ENCODE measurements at places on chromosomes 13 and 19.

- DNase-seq: no peak
Measured at GRCh38 chr13:63578796-63579195, 2163.1 kb upstream of the PCDH20 start.

- no peak for DNase-seq
Measured at GRCh38 chr13:73661066-73661465, 473.1 kb downstream of the KLF12 start.

DNA sequence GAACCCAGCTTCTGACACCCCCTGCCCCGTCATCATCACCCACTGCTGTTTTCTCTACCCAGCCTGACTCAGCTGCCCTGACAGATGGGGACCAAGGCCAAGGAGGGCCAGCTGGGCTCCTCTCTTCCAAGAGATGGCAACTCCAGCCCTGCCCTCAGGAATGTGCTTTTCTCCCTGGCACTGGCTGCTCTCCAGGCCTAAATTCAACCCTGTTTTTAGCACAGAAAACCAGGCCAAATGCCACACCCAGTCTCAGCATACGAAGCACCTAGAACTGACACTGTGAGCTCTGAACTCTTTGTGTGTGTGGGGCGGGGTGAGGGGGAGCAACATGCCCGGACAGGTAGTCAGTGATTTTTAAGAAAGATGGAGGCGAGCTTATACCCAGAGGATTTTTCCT, 23.4 kb upstream of the IGFL1 start:
- no peak for DNase-seq

DNA sequence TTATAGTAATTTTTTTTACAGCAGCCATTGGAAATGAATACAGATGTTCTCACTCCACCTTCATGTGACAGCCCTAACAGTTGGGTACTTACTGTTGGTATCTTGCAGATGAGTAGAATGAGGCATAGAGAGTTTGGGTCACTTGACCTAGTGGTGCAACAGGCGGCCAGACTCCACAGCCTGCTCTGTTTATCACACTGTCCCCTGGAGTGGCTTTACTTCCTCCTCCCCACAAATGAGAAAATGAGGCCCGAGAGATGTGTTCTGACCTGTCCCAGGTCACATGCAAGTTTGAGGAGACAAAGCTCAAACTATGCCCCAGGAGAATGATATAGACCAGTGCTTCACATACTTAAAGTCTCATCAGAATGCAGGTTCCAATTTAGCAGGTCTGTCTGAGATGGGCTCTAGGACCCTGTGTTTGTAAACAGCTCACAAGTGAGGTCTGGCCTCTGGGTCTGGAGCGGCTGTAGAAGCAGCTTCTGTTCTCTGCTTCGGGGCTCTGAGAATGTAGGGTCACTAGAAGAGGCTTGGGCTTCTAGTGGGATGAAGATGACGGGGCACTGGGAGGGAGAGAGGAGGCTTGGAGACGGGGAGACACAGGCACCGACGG, 37.4 kb upstream of the RCBTB2 start:
- DNase-seq: no peak

DNA sequence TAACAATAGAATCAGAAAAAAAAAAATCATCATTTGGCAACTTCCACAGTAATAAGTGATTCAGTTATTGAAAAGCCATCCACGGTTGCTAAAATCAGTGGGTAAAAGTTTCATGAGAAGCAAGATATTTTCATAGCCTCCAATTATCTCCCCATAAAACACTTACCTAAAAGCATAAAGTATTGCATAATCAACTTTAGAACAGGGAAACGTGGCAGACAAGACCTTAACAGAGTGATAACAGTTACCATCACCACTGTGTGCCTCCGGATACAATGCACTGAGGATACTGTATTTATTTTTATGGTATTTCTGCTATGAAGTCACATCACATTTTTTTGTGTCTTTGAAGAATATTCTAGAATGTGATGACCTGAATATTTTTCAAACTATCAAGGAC, 37.0 kb downstream of the ABCC4 start:
- DNase-seq: no peak

DNA sequence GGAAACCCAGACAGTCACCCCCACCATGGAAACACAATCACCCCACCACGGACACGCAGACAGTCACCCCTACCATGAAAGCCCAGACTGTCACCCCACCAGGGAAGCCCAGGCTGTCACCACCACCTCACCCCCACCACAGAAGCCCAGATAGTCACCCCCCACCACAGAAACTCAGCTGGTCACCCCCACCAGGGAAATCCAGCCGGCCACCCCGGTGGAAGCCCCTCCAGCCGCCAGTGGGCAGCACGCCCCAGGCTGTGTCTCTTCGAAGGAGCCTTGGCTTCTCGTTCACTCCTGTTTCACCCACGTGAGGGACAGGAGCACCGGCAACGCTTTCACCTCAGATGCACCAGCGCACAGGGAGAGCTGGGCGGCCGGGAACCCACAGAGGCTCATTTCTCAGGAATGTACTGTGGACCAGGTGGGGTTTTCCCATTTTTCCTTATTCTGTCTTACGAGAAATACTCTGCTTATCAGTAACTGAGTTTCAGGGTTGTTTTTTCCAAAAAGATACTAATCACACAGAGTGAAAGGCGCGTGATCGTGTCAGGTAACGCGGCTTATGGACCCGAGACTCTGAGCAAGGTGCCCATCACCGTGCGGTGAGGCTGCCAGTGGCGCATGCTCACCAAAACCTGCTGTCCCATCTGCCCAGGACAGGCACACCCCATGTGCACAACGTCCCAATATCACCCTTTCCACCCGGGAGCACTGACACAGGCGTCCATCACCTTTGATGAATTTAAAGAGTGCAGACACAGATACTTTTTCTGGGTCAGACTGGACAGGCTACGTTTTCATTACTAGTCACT, 28.0 kb downstream of the CARS2 start:
- DNase-seq: peak; percentile 32

DNA sequence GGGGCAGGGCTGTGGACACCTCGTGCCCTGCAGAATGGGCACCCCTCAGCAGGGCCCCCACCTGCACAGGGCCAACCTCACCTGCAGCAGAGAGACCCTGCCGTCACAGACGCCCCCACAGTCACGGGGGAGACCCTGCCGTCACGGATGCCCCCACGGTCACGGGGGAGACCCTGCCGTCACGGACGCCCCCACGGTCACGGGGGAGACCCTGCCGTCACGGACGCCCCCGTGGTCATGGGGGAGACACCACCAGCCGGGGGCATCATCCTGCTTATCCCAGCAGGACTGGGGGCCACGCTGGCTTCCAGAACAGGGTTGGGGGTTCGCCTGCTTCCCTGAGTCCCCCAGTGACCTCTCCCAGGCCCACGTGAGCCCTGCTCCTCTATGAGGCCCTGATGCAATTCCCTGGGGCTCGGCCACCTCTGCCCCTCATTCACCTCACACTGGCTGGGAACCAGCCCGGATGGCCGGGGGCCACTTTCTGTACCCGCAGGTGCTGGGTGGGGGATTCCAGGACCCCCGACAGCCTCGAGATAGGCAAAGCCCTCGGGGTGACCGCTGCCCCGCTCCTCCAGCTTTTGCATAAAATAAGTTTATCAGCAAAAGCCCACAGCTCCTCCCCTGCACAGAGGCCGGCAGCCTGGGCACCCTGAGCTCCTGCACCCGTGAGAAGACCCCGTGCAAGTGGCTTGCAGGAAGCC, 23.6 kb downstream of the SBNO2 start:
- no peak for DNase-seq

DNA sequence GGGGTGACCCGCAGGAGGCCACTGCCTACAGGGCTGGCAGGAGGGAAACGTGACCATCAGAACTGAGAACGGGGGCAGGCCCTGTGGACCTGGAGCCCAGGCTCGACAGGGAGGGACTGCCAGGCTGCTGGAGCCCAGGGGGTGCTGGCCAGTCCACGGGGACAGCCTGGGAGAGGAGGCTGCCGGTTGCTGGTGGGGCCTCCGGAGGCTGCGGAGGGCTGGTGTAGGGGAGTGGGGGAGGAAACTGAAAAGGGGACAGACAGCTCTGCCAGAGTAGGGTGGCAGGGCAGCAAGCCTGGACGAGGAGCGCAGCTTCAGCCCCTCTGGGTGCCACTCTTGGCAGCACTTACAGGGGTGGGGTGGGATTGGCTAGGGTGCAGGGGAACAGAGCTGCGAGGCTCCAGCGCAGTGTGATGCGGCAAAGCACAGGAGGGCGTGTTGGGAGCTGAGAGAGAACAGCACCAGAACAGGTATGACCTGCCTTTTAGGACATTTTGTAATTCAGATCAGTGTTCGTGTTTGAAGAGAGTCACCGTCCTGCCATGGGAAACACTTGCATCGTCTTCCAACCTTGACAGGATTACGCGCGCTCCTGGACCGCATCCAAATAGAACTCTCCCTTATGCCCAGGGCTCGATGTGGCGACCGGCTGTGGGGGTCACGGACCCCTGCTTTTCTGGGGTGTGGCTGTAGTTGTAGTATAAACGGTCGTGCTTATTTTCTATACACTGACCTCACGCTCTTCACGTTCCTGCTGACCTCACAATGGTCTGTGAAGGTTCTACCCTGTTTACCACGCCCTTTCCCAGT, 19.9 kb upstream of the ARHGEF7 start:
- DNase-seq: no peak

DNA sequence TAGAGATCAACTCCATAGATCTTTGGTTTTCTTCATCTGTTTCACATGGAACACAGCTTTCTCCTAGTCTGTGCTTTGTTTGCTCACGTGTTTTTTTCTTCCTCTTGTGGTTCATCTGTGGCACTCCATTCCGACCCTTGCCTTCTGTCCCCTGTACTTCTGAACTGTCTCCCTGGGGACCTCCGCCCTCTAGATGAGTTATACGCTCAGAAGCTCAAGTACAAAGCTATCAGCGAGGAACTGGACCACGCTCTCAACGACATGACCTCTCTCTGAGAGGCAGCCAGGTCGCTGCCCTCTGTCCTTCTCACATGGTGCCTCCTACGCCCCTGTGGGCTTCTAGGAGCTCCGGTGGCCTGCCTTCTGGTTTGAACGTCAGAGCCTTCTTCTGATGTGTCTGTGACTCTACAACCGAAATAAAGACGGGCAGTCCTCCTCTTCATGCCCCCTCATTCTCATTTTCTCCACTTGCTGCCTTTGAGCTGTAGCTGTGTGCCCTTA, 16.6 kb upstream of the RAB8A start:
- no peak for DNase-seq

- no peak for DNase-seq
Measured at GRCh38 chr19:55777528-55777927, 8.6 kb downstream of the RFPL4AL1 start.

DNA sequence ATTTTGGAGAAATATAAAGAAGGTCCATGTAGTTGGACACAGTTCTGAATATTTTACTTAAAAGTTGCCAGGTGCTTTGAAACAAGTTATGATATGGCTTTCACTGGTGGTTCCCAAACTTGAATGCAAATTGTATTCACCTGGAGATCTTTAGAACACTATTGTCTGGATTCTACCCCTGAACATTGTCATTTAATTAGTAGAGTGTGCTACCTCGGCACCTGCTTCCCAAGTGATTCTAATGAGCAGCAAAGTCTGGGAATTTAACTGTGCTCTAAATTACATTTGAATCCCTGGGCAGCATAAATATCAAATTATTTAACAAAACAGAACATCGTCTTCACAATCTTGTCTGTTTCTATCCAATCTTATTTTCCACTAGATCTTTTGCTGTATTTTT, 2483.3 kb downstream of the PCDH9 start:
- no peak for DNase-seq

- no peak for DNase-seq
Measured at GRCh38 chr13:108444448-108444847, 174.9 kb downstream of the TNFSF13B start.

DNA sequence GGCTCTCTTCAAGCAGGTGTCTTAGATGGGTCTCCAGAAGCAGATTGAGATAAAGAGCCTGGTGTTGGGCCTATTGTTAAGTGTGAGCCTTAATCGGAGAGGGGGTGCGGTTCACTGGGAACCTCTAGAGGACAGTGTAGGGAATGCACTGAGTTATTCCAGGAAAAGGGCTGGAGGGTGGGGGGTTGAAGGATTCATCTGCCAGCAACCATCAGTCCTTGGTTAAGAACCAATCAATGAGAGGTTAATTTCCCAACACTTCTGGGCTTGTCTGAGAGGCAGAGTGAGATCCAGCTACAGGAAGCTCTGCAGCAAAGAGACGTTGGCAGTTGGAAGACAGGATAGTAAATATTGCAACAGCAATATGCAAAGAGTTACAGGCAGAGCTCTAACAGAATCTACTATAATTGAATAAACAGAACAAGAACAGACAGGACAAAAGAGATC, 28.7 kb downstream of the CYP4F2 start:
- DNase-seq: no peak

GRCh38 chr13:24670961-24671381, 9.2 kb upstream of the ATP12A start:
- no peak for DNase-seq

DNA sequence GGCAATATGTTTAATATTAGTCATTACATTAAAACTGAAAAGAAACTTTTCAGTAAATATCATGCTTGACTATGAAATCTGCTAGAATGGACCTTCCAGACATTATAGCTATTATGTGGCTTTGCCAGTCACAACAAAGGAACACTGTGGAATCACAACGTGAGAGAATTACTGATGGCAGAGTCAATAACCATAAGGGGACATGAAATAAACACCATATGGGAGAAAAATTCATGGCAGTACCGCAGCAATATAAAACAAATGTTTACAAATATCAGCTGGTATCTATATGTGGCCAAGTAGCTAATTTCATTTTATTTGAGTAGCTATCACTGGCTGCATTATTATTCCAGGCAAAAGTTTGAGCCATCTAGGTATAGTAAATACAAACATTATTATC, 1818.6 kb downstream of the PCDH9 start:
- no peak for DNase-seq

DNA sequence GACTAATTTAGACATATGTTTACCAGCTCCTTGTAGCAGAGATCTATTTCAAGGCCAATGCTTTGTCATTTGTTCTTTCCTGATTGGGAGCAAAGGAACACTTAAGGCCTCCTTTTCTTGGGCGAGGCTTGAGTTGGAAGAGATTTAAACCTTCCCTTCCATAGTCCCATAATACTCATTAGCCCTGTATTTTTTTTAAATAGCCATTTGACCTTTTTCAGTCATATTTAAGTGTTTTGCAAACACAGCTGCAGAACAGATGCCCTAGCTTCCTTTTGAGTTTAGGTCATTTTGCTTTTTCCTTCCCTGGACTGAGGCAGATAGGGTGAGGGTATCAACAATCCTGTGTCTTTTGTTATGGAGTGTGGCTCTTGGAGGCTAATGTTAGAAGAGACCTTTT, 198.3 kb downstream of the NBEA start:
- no peak for DNase-seq

GRCh38 chr19:33730858-33731607, 65.6 kb upstream of the KCTD15 start:
- no peak for DNase-seq

GRCh38 chr13:112443191-112443994, 67.2 kb downstream of the SPACA7 start:
- no peak for DNase-seq

DNA sequence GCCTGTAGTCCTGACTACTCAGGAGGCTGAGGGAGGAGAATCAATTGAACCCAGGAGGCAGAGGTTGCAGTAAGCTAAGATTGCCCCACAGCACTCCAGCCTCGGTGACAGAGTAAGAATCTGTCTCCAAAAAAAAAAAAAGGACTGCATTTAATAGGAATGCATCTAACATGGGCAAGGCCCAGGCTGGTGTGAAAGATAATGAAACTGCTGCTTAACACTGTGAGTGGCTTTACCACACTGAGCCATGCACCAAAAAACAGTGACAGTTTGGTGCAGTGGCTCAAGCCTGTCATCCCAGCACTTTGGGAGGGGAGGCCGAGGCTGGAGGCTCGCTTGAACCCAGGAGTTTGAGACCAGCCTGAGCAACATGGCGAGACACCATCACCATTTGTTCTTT, 8.6 kb downstream of the GTF2F1 start:
- no peak for DNase-seq

All from kidney epithelial cell (primary cell).